H9 (cell line): ENCODE measurements at places on chromosomes 11 and 22.
A peak's percentile ranks its signal among the peaks of the same experiment; 100 is the strongest.

DNA sequence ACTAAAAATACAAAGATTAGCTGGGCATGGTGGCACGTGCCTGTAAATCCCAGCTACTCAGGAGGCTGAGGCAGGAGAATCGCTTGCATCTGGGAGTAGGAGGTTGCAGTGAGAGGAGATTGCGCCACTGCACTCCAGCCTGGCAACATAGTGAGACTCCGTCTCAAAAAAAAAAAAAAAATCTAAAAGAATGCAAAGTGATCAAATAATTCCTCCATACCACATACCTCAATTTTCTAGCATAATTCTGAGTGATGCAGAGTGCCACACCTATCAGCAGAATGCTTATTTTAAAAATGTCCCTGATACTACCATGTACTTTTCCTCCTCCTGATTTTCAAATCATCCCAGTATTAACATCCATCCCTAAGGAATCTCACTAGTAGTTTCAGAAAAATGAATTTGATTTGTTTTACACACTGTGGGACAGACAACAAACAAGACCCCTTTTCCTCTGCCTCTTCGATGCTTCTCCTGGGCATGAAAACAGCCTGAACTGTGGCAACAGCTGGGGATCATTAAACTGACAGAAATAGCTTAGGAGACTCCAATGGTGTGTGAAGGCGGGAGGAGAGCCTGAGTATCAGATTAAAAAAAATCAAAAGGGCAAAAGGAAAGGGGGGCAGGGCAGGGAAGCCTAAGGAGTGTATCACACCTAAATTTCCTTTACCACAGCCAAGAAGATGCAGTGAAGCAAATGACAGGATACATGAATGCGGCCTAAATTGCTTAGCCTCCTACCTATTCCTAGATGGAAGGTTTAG is 114.7 kb downstream of the SGSM3 start:
- no peak for DNase-seq

DNA sequence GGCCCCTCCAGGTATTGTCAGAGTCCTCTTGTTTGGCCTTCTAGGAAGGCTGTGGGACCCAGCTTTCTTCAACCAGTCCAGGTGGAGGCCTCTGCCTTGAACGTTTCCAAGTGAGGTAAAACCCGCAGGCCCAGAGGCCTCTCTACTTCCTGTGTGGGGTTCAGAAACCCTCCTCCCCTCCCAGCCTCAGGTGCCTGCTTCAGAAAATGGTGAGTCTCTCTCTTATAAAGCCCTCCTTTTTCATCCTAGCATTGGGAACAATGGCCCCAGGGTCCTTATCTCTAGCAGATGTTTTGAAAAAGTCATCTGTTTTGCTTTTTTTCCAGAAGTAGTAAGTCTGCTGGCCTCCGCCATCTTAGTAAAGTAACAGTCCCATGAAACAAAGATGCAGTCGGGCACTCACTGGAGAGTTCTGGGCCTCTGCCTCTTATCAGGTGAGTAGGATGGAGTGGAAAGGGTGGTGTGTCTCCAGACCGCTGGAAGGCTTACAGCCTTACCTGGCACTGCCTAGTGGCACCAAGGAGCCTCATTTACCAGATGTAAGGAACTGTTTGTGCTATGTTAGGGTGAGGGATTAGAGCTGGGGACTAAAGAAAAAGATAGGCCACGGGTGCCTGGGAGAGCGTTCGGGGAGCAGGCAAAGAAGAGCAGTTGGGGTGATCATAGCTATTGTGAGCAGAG is at the start of gene CD3E:
Gene CD3E (plus strand): TSS at position 163 of the 681 bp plus-strand sequence. CDS start 223 bp downstream, at position 386.
- no peak for DNase-seq

GRCh38 chr11:26777372-26777808 is 55.5 kb upstream of the SLC5A12 start:
- no peak for DNase-seq

DNA sequence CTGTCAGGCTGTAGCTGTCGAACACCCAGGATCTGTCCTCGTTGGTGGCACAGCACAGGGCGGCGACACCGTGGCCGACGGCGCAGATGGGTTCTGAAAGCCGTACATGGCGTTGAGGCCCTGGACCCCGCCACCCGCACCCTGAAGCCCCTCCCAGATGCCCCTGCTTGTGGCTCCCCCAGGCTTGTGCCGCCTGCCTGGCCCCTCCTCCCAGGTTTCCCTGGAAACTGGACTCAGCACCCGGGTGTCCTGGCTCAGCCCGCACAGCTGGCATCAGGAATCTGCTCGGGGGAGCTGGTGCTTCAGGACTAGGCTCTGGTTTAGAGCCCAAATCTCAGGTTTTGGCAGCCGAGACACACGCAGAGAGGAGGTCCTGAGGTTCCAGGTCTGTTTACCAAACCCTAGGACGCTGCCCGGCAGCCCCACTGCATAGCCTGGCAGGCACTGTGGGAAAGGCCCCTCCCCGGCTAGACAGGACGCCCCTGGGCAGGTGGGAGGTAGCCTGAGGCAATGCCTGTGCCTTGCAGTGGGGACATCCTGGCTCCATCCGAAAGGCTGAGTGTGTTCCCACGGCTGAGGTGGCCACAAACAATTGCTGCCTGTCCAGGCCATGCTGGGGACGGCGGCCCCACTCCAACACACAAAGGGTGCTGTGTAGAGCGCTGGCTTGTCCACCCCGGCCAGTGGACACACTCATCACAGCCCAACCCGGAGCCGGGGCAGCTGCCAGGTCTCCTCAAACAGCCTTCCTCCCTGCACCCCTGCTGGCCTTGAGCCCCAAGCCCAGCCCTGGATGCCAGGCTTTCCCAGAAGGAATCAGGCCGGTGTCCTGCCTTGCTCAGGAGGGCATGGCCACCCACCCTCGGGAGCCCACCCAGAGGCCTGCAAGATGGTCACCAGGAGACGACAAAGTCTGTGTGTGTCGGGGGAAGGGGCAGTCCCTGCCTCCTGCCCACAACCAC is 4.6 kb downstream of the GATD1 start:
- no peak for DNase-seq

DNA sequence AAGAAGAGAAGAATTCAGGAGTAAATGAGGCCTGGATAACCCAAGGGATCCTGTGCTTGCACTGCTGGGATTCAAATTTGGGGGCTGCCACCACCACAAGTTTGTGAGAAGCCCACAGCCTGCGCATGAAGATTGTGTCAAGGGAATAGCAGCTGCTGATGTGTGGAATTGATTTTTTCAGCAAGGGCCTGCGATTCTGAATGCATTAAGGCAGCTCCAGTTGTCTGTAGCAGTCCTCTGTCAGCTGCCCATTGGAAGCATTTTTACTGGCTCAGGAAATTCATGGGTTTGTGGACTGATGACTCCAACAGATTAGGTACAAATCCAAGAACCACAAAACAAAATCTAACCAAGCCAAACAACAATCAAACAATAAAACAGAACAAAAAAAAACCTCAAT is 14.0 kb downstream of the ARVCF start:
- DNase-seq: no peak

DNA sequence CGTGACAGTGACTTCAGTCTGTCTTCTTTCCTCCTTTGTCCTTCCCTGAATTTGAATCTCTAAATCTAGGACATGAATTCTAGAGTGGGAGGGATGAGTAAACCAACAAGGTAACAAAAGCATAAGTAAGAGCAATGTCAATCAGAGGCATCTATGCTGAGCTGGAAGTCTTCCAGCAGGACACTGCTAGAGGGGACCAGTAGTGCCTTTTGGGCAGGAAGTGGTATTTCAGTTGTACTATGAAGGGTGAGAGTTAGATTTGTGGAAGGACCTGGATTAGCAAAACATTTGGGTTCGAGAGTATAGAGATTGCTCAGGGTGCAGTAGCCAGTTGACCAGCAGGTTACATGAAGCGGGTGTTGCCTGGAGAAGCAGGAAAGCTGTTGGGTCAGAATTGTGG is 40.3 kb downstream of the MEI1 start:
- DNase-seq: no peak

DNA sequence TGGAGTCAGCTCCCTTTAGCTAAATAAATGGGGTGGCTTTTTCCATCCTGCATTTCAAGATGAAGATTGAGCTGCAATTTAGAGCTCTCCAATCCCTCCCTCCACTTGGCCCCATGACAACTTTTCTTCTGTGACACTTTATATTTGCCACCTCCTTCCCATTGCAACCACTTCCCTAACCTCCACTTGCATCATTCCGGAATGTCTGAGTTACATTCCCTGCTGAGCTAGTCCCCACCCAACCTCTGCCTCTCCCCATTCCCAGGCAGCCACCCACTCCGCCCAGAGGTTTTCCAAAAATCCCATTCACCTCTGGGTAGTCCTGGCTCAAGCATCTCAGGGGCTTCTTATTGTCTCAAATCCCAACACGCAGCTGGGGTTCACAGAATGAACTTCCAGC is 24.7 kb downstream of the PC start:
- DNase-seq: no peak

DNA sequence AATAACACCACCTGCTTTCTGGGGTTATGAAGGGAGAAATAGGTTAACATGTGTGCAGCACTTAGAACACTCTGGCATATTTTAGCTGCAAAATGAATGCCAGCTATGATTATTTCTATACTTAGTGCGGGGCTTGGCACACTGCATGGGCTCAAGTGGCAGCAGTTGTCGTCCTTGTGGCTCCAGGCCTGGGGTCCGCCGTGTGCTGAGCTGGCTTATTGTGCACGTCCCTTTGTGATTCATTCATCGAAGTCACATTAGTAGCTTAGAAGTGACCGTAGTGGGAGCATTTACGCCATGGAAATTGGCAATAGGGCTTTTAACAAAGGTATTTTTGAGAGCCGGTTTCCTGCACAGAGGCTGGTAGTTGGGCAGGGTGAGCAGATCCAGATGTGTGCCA is 4.2 kb downstream of the RASD2 start:
- no peak for DNase-seq

GRCh38 chr11:9529334-9529650 is 44.2 kb upstream of the WEE1 start:
- no peak for DNase-seq

DNA sequence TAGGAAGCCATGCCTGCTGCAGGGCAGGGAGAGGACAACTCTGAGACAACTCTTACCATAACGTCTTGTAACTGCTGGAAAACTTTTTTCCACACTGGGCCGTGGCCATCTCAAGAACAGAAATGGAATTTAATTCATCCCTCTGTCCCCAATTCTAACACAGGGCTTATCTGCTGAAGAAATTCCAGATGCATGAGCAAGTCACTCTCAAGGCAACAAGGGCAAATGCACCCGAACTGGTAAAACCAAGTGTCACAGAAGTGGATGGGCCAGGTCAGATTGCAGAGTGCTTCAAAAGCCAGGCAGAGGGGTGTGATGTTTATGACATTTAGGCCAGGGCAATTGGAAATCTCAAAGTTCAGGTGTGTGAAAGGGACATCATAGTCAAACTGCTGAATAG is 7.4 kb downstream of the SMPD1 start:
- DNase-seq: no peak

DNA sequence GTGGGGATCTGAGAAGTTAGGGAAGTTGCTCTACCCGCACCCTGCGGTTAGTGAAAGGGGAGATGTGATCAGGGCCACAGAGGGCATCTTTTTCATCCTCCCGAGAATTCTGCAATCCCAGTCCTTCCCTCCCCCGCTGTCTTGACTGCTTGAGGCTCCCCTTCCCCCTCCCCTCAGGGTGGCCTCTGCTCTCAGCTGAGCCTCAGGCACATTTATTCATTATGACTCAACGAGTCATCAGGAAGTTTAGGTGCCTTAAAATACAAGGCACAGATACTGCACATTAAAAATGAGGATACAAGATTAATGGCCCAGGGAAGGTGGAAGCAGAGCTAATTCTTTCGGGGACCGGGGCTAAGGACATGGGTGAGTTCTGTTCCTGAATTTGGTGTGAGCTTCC is 104.0 kb downstream of the CACNA1I start:
- no peak for DNase-seq

- no peak for DNase-seq
Observed at GRCh38 chr22:25346859-25347751, 127.7 kb downstream of the CRYBB2 start.

DNA sequence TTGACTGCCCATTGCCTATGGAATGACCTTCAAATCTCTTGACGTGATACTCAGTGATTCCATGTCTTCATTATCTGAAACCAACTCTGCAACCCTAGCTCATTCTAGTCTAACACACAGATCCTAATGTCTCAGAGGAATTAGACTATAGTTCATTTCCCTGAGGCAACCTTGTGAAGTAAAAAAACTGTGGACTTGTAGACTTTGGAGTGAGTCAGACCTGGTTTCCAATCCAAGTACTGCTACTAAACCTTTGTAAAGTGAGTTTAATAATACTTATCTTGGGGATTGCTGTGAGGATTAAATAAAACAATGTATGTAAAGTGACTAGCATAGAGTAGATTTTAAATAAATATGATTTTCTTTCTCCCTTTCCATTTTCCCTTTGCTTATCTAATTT is 226.1 kb downstream of the BLID start:
- DNase-seq: no peak

DNA sequence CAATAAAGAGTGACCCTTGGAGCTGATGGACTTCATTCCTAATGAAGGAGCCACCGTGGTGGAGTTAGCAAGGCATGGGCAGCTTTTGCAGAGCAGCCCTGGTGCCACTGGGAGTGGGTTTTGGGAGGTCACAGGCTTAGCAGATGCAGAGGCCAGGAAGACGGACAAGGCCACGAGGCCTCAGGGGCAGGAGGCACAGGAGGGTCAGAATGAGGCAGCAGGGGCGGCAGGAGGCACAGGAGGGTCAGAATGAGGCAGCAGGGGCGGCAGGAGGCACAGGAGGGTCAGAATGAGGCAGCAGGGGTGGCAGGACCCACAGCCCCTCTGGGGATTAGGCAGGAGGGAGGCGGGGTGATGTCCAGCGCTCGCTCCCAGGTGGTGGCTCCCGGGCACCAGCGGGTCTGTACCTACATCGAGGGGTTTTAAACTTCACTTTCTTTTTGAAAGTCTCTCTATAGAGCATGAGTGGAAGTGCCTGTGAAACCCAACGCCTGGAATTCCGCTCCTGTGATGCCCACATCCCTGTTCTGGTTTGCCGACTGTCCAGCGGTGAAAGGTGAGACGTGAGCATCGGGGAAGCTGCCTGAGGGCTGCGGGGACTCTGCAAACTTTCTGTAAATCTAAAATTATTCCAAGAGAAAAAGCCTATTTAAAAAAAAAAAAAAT is 521.6 kb downstream of the BRD1 start:
- peak; percentile 1 for DNase-seq

DNA sequence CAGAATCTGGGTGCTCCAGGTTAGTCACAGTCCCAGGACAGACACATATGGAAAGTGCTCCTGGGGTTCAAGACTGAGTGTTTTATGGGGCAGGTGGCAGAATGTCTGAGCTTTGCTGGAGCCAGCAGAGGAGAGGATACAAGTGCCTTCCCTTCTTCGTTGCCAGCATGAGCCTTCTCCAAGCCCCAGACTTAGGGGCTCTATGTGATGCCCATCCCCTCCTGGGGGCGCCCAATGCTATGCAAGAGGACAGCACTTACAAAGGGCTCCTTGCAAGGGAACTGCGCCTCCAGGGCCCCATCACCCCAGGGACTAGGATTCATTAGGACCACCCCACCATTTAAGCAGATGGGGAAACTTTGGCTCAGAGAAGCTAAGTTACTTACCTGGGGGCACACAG is 581.9 kb downstream of the BUD13 start:
- no peak for DNase-seq
